T follicular helper cell (primary cell): ENCODE measurements at places on chromosomes 11 and 22.

- no peak for DNase-seq
Measured at GRCh38 chr11:1647901-1648652, 18.5 kb downstream of the KRTAP5-5 start.

GRCh38 chr11:131658414-131658813 is 288.0 kb downstream of the NTM start:
- DNase-seq, result no peak

DNA sequence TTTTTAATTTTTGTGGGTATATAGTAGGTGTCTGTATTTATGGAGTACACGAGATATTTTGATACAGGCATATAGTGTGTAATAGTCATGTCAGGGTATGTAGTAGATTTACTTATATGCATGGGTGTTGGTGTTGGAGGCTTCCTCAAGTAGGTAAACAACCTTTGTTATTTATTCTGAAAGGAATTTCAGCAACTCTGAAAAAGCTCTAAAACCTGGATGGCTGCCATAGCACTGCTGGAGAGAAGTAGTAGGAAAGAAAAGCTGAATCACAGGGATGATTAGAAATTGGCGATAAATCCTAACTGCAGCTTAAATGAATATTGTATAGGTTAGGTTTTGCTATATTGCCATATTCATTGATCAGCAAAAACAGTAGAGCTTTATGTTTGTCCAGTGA is 44.4 kb upstream of the ST14 start:
- no peak for DNase-seq

DNA sequence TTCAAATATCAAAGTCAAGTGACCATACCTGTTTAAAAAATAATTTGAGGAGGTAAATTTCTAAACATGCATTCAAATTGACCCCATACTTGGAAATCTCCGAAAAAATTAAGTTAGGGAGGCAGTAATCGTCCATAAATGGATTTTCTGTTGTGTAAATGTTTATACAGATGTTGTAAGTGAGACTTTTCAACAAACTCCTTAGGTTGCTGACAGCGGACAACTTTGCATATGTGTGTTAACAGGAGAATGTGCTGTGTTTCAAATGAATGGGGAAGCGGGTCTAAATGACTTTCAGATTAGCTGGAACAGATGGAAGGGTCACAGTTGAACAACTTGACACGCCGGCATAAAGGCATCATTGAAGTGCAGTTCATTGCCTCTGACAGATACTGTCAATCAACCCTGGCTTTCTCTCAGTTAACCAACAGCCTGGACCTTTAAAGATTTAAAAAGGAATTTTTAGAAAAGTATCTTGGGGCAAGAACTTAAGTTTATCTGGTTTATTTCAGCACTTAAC is 98.2 kb upstream of the DBX1 start:
- DNase-seq, result no peak

DNA sequence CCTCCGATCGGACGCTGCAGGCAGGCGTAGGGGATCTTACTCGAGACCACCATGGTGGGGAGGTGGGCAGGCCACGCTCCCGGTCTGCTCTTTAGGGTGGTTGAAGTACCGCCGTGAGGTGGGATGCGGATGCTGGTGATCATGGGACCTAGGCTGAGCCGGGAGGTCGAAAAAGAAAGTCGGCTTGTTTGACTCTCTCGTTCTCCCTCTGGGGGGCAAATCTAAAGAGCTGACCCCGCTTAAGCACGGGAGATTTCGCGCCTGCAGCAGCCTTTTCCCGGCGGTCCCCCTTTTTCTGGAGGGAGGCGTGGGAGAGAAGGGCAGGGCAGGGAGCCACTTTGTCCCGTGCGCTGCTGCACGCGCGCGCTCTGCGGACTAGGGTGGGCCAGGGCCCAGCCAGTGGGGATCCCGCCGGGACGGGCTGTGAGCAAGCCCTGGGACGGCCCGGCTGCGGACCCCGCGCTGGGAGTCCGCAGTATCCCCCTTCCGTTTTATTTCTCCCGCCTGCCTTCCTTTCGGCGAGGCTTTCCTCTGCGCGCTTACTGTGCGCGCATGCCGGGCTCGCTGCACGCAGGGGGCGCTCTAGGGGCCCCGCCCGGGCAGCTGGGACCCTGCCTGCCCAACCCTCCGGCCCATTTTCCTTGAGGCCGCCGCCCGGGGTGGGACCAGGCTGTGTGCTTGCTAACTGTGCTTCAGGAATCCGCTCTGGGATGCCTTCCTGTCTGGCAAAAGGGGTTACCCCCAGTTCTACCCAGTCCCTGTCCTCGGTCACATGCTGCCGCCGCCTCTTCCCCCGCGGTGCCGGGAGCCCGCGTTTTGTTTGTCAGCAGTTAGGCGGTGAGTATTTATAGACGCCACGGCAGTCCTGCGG is 81.0 kb downstream of the PRR5L start:
- DNase-seq, result no peak

DNA sequence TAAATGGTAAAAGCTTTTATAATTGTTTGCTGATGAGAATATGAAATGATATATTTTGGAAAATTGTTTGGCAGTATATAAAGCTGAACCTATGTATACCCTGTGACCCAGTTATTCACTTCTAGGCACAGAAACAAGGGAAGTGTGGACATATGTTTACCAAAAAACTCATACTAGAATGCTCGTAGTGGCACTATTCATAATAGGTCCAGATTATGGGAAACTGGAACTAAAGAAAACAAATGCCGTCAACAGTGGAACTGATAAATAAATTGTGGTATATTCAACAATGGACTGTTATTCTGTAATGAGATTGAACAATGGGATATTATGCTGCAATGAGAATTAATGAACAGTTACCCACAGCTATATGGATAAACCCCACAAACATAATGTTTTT is 32.8 kb downstream of the CSTPP1 start:
- DNase-seq, result no peak

- DNase-seq, result no peak
Measured at GRCh38 chr11:2498750-2499149, 53.9 kb downstream of the KCNQ1 start.

DNA sequence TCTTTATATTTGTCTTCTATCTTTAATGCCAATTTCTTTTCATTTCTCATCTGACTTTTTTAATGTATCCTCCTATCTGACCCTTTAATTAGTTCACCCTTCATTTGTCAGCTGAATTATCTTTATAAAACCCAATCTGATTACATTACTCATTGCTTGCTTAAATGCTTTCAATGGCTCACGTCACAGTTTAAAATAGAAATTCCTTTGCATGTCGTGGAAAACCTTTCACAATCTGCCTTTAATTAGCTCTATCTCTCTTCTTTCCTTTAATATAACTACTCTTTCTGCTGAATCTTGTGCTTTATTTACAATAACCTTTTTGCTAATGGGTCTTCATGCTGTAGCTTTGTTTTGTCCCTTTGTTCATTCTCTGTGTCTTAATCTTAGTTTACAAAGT is 125.7 kb downstream of the DYNC2H1 start:
- no peak for DNase-seq

- DNase-seq, result no peak
Measured at GRCh38 chr11:74299015-74299414, 12.4 kb downstream of the P4HA3 start.

GRCh38 chr11:84825106-84825660 is 802.0 kb downstream of the DLG2 start:
- no peak for DNase-seq

DNA sequence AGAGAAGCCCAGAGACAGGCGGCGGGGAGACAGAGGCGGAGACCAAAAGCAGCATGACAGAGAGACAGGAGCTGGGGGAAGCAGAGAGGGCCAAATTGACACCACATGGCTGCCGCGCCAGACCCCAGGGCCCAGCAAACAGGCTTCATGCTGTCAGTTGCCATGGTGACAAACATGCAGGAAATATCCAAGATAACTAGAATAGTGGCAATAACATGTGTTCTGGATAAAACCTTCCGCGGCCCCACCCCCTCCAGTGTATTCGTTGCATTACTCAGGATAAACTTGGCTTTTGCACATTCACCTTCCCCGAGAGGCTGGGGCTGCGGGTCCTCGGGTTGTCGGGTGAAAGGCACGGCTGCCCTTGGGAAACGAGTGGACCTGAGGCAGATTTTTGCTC is 49.9 kb upstream of the CDON start:
- no peak for DNase-seq

GRCh38 chr11:110179064-110179463 is 85.9 kb downstream of the ZC3H12C start:
- no peak for DNase-seq

GRCh38 chr22:45134313-45134712 is 29.4 kb upstream of the NUP50 start:
- no peak for DNase-seq

DNA sequence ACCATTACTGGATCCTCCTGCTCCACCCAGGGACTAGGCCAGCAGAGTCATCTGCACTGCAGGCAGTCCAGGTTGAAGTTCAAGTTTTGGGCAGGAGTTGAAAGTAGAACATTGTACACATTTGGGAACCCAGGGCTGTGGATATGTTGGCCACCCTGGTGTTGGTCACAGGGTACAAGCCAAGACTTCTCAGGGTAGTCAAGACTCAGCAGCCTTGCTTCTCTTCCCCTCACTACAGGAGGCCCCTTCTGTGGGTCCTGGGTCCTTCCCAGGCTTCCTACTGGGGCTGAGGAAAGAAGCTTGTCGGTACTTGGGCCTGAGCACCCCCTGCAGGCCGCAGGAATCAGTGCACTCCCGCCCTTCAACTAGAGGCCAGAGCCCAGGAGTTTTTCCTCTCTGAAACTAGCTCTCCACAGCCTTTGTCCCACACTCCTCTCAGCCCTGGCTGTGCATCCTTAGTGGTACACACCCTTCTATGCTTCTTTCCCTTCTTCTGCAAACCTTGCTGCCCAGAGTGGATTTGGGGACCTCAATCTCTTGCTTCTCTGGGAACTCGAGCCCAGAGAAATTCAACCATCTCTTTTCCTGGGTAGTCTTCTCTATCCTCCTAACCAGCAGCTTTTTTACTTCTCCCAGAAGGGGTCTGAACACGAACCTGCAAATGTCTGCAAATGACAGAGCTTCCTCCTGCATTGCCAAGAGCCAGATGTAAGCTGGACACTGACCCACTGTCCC is 2.6 kb upstream of the HPX start:
- peak; percentile 36 for DNase-seq

DNA sequence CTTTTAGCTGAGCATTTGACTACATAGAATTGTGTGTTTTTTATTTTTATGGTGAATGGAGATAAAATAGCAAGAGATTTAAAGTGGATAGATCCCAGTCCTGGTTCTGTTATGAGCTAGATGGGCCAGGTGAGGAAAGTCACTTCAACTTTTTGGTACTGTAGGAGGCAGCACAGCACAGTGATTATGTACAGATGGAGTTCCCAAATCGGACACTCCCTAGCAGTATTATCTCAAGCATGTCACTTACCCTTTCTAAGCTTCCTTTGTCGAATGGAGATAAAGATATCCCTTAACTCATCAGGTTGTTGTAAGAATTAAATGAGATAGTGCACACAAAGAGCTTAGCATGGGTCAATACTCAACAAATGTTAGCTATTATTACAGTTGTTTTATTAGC is 5.3 kb downstream of the EXPH5 start:
- DNase-seq, result no peak

- DNase-seq, result no peak
Measured at GRCh38 chr11:68976563-68976962, 4.2 kb downstream of the MRGPRD start.

DNA sequence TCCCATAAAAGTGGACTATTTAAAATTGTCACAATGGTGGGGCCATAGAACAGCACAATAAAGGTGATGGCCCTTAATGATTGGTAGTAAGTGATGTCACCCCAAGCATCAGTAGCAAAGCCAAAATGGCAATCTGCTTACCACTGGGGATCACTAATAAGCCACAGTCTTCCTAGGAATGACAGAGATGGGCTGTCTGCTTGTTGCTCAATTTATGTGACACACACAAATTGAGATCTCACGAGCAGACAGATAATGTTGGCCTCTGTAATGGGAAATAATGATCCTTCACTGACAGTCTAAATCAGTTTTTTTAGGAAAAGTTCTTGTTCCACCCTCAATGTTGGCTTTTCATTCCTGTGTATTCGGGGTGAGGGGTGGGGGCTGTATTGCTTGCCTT is 515.1 kb downstream of the BRD1 start:
- no peak for DNase-seq

- DNase-seq, result no peak
Measured at GRCh38 chr22:17845790-17846189, 71.5 kb upstream of the BID start.

DNA sequence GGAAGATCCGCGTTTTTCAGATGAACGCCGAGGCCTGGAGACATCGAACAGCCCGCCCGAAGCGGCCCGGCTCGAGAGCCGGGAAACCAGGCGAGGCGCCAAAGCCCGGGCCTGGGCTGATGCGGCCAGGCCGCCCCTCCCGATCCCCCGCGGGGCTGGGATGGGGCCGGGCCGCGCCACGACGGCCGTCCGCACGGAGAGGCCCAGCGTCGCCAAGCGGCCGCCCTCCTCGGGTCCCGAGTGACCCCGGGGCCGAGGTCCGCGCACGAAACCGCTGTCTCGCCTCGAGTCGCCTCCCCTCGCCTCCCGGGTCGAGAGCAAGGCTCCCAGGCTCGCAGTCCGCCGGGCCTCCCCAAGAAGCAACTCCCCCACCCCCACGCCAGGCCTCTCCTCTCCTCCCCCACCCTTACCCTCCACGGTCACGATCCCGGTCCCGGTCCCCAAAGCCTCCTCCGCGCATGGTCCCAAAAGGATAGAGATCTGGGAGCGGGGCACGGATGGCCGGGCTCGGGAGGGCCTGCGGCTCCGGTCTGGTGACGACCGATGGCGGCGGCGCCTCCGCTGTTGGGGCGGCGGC is 482 bp downstream of the DDX17 start:
- peak; percentile 42 for DNase-seq

- no peak for DNase-seq
Measured at GRCh38 chr22:49460592-49461281, 366.9 kb downstream of the BRD1 start.

DNA sequence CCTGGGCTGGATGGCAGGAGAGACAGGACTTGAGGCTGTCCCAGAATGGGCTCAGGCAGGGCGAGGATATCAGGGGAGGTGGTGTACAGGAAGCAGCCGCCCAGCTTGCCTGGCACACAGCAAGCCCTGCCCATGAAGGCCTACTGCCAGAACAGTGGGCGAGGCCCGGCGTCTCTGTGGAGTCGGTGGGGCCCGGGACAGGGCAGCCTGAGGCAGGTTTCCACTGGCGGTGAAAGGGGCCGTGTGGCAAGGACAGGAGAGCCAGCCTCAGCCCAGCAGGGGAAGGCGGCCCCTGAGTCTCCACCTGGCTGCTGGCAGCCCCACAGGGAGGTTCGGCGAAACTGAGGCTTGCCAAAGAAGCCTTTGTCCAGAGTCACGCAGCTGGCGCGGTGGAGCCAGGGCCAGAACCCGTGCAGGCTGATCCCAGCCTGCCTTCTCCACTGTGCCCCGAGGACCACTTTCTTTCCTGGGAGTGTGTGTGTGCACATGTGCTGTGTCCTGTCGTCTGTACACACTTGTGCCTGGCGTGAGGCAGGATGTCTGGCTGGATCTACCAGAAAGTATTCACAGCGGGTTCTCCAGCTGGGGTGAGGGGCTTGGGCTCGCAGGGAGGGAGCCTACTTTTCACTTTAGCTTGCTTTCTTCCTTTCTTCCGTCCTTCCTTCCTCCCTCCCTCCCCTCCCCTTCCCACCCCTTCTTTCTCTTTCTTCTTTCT is 1.2 kb downstream of the TSPO start:
- peak; percentile 36 for DNase-seq

GRCh38 chr11:82864268-82864667 is 36.0 kb downstream of the PRCP start:
- no peak for DNase-seq

- no peak for DNase-seq
Measured at GRCh38 chr11:121435132-121435531, 17.0 kb upstream of the SORL1 start.
